ENCODE measurements at places on chromosomes 11 and 22. TPM values are rescaled to one million over a fixed set of nuclear protein-coding genes. Genes with fewer than 3 reads are reported as not detected.

GRCh38 chr11:130533113-130533798 lies 84.8 kb downstream of the ADAMTS15 start:
- no peaks in the 10 kb centered on the region for H3K4me1 ChIP-seq
- no peak for DNase-seq
- no peak overlapping the region for H3K4me3 ChIP-seq
- no peaks in the 10 kb centered on the region for H3K36me3 ChIP-seq

- H3K27ac ChIP-seq: no peak overlapping the region
- H3K4me1 ChIP-seq: no peaks in the 10 kb centered on the region
- H3K4me3 ChIP-seq: no peak overlapping the region
- H3K36me3 ChIP-seq: no peaks in the 10 kb centered on the region
- H3K27me3 ChIP-seq: no peaks in the 10 kb centered on the region
Measured at GRCh38 chr11:68017980-68018729, 8.0 kb downstream of the ALDH3B1 start.

RBM4B gene
- total RNA-seq: 18.7 TPM

DNA sequence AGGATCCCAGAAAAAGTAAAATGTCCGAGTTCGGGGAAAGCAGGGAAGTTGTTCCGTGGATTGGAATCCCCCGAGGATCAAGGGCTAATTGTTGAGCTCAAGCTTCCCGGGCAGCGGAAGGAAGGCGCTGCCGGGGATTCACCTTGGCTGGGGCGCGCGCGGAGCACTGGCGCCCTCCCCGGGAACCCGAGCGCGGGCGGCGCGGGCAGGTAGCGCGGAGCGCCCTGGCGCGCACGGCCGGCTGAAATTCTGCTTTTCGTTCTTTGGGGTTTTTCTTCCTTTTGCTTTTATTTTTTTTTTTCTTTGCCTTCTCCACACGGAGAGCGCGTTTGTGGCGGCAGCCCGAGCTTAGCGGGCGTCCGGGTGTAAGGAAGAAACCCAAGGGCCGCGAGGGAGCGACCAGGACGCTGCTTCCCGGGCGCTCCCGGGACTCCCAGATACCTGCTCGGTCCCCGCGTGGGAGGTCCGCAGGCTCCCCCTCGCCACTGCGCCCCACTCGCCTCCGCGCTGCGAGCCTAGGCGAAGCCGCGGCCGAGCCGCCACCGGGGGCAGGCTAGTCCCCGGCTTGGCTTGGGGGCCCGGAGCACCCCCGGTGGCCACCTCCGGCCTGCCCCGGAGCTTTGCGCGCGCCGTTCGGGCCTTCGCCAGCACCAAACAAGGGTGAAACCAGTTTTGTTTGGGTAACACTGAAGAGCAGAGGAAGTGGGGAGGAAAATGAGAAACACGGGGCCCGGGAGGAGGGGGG lies 4.8 kb upstream of the IGF2 start:
- no peak overlapping the region for H3K4me3 ChIP-seq
- DNase-seq: no peak

CCDC116 gene
- 1.6 TPM for total RNA-seq

KDM2A gene
- 90.3 TPM for total RNA-seq

DNA sequence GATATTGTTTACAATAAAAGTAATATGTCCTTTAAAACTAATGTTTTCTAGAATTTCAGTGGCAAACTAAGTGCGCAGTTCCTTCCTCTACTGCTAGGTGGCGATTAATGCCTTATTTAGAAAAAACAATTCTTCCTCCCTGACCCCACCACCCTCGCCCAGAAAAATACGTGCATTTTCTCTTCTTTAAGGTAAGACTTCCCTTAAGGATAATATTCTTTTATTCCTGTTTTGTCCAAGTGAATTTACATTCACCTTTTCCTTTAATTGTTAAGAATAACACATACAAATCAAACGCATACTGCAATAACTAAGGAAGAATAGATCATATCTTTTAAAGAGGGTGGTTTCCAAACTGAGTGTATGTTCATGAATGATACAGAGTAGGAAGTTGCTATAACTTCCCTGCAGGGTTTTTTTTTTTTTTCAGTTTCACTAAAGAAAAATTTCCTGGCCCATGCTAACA lies 17.0 kb upstream of the PSMA1 start:
- peaks cover 16% of the 10 kb centered on the region for H3K36me3 ChIP-seq
- H3K27ac ChIP-seq: peak overlapping the region; percentile 58
- H3K4me3 ChIP-seq: peak overlapping the region; percentile 53
- peaks cover 36% of the 10 kb centered on the region for H3K4me1 ChIP-seq
- no peaks in the 10 kb centered on the region for H3K27me3 ChIP-seq

OR10D3 gene
- total RNA-seq: not detected

DNA sequence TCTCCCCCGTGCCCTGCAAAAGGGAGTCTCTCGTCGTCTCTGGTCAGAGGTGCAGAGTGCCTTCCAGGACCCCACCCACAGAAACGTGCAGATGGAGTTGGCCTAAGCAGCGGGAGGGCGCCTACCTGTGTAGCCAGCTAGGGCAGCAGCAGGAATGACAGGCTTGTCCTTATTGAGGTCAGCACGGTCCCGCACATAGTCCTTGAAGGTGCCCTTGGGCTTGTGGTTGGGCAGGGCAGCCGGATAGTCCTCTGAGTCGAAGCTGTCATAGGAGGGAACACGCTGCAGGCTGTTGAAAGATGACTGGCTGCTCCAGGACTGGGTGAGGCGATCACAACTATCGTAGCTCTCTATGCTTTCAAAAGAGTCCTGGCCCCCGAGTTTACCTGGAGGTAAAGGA lies 107.3 kb downstream of the ETS1 start:
- peaks cover 97% of the 10 kb centered on the region for H3K4me1 ChIP-seq
- H3K27me3 ChIP-seq: no peaks in the 10 kb centered on the region
- H3K4me3 ChIP-seq: peak overlapping the region; percentile 63
- DNase-seq: no peak

THAP7 gene
- total RNA-seq: 31.7 TPM

CCDC83 gene
- total RNA-seq: not detected

SCGB1D2 gene
- not detected for total RNA-seq

MYRF gene
- total RNA-seq: 2.8 TPM

DNA sequence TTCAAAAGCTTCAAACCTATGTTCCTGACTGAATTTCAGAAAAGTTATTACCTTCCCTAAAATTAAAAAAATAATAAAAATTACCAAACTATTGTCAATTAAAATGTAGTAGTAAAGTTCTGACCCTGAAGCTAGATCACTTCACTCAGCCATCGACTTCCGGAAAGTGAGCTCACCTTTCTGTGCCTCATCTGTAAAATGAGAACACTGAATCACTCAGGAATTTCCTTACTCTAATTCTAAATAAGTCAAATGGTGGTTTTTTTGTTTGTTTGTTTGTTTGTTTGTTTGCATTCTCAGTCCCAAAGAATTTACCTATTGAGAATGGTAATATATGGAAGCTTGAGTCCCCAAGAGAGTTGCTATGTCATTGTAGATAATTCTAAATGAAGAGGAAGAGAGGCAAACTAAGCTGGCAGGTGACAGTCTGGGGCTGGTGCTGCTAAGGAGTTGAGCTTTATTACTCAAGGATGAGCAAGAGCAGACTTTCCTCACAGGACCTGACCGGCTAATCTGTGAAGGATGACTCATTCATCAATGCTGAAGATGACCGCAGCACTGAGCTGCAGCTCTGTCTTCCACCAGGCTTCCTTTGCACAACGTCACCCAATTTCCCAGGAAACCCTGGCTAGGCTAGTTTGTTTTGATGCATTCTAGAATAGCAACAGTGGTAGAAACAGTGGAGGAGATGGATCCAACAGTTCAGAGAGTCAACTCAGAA lies 248.8 kb downstream of the RAB38 start:
- no peak for DNase-seq
- no peaks in the 10 kb centered on the region for H3K4me1 ChIP-seq
- no peaks in the 10 kb centered on the region for H3K27me3 ChIP-seq
- no peak overlapping the region for H3K4me3 ChIP-seq

GRCh38 chr22:34395370-34395769 lies 475.1 kb upstream of the LARGE1 start:
- no peaks in the 10 kb centered on the region for H3K27me3 ChIP-seq
- H3K4me1 ChIP-seq: no peaks in the 10 kb centered on the region
- no peak for DNase-seq
- no peak overlapping the region for H3K27ac ChIP-seq

OR4A16 gene
- total RNA-seq: not detected

UPK3A gene
- total RNA-seq: not detected

DNA sequence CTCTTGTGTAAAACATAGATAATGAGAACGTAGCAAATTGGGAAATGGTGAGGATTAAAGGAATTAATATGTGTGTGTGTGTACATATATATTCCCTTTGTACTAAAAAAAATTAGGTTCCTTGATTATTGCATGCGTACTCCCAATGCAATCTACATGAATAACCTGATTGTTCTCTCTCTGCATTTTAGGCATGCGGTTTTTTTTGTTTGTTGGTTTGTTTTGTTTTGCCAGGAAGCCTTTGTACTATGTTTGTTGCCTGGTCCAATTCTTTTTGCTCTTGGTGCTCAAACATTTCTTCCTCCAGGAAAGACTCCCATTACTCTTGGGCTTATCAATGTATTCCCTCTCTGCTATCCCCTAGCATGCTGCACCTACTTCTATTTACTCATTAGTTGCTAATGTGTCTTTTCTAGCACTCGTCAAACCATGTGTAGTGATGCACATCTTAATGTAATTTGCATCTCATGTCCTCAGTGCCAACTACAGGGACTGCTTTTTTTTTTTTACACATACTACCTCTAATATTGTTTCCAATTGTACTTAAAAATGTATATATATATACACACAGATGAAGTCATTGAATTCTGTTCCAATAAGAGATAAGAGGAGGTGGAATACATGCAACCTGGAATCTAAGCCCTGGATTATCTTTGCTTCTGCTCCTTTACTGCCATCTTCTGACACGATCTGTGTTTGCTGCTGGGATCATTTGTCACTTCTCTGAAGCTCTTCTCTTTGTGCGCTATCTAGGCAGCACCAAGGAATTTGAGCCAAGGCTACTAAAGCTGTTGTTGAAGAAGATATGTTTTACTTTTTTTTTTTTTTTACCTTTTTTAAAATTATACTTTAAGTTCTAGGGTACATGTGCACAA lies 197.2 kb upstream of the ANO3 start:
- DNase-seq: no peak
- no peak overlapping the region for H3K27ac ChIP-seq
- no peaks in the 10 kb centered on the region for H3K27me3 ChIP-seq
- no peaks in the 10 kb centered on the region for H3K36me3 ChIP-seq

GRCh38 chr11:74090701-74091100 lies 80.1 kb downstream of the C2CD3 start:
- H3K27me3 ChIP-seq: no peaks in the 10 kb centered on the region
- H3K27ac ChIP-seq: no peak overlapping the region
- H3K4me1 ChIP-seq: peaks cover 2% of the 10 kb centered on the region
- DNase-seq: no peak

- no peak for DNase-seq
- peaks cover 49% of the 10 kb centered on the region for H3K4me1 ChIP-seq
- H3K36me3 ChIP-seq: peaks cover 43% of the 10 kb centered on the region
Measured at GRCh38 chr11:12200991-12201985, 90.9 kb downstream of the MICAL2 start.

DEFB131B gene
- not detected for total RNA-seq

GRCh38 chr11:13149991-13150390 lies 127.6 kb upstream of the BMAL1 start:
- no peak for DNase-seq
- no peak overlapping the region for H3K27ac ChIP-seq
- no peaks in the 10 kb centered on the region for H3K36me3 ChIP-seq
- H3K4me1 ChIP-seq: no peaks in the 10 kb centered on the region

GRCh38 chr11:47177846-47178245 lies 1.2 kb upstream of the ARFGAP2 start:
- H3K4me3 ChIP-seq: peak overlapping the region; percentile 97
- DNase-seq: no peak
- peak overlapping the region; percentile 99 for H3K27ac ChIP-seq
- no peaks in the 10 kb centered on the region for H3K27me3 ChIP-seq
- H3K4me1 ChIP-seq: peaks cover 38% of the 10 kb centered on the region

RPS25 gene
- total RNA-seq: 1,115 TPM

DNA sequence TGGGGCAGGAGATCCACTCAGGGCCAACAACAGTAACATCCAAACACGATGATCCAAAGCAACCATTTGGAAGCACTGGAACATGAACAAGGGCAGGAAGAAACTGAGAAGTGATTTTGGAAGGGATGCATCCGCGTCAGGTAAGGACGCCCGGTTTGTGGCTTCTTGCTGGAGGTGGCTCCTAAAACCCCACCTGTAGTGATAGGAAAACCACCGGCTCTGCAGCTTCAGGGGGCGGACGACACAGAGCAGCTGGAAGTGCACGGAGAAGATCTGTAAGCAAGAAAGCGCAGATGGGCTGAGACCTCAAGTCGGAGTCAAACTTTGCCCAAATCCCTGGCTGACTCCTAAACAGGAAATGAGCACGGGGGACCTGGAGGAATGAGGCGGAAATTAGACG lies 1066.1 kb downstream of the BRD1 start:
- H3K27me3 ChIP-seq: no peaks in the 10 kb centered on the region
- no peak overlapping the region for H3K4me3 ChIP-seq
- H3K27ac ChIP-seq: no peak overlapping the region
- no peak for DNase-seq

- peak overlapping the region; percentile 86 for H3K4me3 ChIP-seq
- peaks cover 48% of the 10 kb centered on the region for H3K36me3 ChIP-seq
- H3K4me1 ChIP-seq: peaks cover 29% of the 10 kb centered on the region
Measured at GRCh38 chr11:62622476-62623089, 797 bp upstream of the B3GAT3 start.

GSC2 gene
- not detected for total RNA-seq

- H3K36me3 ChIP-seq: peaks cover 27% of the 10 kb centered on the region
- no peaks in the 10 kb centered on the region for H3K27me3 ChIP-seq
- DNase-seq: peak; percentile 48
- peaks cover 35% of the 10 kb centered on the region for H3K4me1 ChIP-seq
- no peak overlapping the region for H3K4me3 ChIP-seq
Measured at GRCh38 chr11:96062134-96062533, 138.2 kb upstream of the MTMR2 start.

GRIK4 gene
- total RNA-seq: not detected

GRCh38 chr22:38710351-38710750 lies 4.6 kb downstream of the GTPBP1 start:
- peaks cover 40% of the 10 kb centered on the region for H3K36me3 ChIP-seq
- H3K27me3 ChIP-seq: no peaks in the 10 kb centered on the region
- H3K27ac ChIP-seq: no peak overlapping the region
- DNase-seq: no peak
- no peak overlapping the region for H3K4me3 ChIP-seq

MPZL3 gene
- total RNA-seq: 19.6 TPM

GRCh38 chr11:65067446-65067845 lies 9.1 kb upstream of the NAALADL1 start:
- H3K27ac ChIP-seq: no peak overlapping the region
- no peak for DNase-seq
- no peak overlapping the region for H3K4me3 ChIP-seq
- H3K4me1 ChIP-seq: no peaks in the 10 kb centered on the region

SLC1A2 gene
- not detected for total RNA-seq

NCR3LG1 gene
- 1.5 TPM for total RNA-seq

- no peaks in the 10 kb centered on the region for H3K27me3 ChIP-seq
- H3K4me1 ChIP-seq: peaks cover 7% of the 10 kb centered on the region
- no peaks in the 10 kb centered on the region for H3K36me3 ChIP-seq
- no peak for DNase-seq
- no peak overlapping the region for H3K4me3 ChIP-seq
Measured at GRCh38 chr11:31582697-31583096, 73.1 kb downstream of the ELP4 start.

SMIM38 gene
- 0.18 TPM for total RNA-seq

- no peaks in the 10 kb centered on the region for H3K4me1 ChIP-seq
- H3K4me3 ChIP-seq: no peak overlapping the region
- no peaks in the 10 kb centered on the region for H3K36me3 ChIP-seq
- no peak for DNase-seq
Measured at GRCh38 chr11:1299621-1300020, 9.8 kb downstream of the TOLLIP start.

ELF5 gene
- total RNA-seq: not detected

FJX1 gene
- 0.39 TPM for total RNA-seq

CTSW gene
- total RNA-seq: 381 TPM
